ENCODE measurements at places on chromosomes 12 and 14.
A peak's percentile ranks its signal among the peaks of the same experiment; 100 is the strongest.

DNA sequence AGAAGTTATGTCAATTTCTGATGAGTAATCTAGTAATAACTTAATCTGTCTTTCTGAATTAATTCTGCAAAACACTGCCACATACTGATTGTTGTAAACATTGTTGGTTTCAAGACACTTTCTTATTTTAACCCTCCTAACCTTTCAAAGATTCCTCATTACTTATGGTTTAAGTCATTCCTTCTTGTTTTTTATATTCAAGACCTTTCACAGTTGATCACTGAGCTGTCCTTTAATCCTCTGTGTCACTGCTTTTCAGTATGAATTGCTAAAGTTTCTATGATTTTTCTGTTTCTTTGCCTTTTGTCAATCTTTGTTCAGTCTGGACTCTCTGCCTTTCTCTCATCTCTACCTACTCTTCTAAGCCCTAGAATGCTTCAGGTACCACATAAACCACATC is 164.7 kb downstream of the RAD51B start:
- no peak for DNase-seq

DNA sequence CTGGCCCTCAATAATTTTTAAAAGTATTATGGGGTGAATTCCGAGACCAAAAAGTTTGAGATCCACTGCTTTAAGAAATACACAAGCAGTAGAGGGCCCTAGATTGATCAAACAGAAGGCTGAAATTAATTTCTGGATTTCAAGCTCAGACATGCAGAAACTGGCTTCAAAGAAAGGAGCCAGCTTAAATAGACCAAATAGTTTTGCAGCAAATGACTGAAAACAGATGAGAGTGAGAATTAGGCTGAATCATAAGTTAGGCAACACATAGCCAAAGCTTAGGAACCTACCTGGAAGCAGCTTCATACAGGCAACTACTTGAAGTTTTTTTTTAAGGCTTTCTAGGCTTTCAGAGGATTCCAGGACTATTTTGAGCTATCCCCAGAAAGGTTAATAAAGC is 12.4 kb downstream of the ATF7 start:
- DNase-seq = no peak

DNA sequence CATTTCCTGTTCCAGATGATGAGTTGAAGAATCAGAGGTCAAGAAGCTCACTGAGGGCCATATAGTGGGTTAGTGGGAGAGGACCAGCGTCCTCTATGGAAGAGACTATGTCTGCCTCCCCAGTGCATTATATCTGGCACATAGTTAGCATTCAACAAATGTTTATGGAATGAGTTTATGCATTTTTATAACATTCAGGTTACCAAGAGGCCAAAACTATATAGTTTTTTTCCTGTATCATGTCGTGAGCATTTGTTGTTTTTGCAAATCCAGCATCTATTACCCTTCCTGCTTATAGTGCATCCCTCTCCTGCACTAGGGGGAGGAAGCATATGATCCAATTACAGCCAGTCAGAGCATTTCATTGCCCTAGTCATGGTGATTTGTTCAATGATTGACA is 60.6 kb downstream of the SUDS3 start:
- no peak for DNase-seq

DNA sequence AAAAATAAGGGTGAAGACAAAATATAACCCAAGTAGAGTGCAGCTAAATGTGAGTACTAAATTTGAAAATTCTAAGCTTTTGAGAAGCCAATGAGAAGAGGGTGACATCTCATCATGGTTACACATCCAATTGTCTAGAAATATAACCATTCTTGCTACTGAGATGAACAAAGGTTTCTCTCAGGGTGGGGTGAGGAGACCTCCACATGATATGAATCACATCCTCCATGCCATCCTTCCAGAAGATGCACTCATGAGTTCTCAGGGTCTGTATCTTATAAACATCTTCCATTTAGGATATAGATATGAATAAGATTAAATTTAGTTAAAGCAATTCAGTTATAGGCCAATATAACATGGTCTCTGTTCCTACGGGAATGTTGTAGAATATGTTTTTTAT is 38.9 kb upstream of the E2F7 start:
- DNase-seq = no peak

DNA sequence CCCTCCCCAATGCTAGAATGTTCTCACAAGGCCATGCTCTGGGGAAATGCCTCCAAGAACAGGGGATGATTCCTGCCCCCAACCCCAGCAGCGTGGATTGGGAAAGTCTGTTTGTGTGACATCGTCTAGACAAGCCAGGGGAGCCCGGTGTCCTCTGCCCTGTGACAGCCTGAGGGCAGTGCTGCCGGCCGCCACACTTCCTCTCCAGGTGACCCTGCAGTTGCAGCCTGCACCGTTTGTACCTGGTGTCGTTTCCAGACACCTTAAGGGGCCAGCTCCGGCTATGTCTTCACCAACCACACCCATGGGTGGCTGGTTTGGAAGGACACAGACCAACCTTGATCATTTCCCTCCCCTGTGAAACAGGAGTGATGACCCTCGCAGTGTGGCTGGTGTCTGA is 372.6 kb downstream of the BCL11B start:
- DNase-seq = no peak

- DNase-seq = no peak
Observed at GRCh38 chr12:56031987-56032386, 9.7 kb upstream of the RPS26 start.

GRCh38 chr12:122322501-122322900 is 56.2 kb upstream of the VPS33A start:
- DNase-seq = no peak

DNA sequence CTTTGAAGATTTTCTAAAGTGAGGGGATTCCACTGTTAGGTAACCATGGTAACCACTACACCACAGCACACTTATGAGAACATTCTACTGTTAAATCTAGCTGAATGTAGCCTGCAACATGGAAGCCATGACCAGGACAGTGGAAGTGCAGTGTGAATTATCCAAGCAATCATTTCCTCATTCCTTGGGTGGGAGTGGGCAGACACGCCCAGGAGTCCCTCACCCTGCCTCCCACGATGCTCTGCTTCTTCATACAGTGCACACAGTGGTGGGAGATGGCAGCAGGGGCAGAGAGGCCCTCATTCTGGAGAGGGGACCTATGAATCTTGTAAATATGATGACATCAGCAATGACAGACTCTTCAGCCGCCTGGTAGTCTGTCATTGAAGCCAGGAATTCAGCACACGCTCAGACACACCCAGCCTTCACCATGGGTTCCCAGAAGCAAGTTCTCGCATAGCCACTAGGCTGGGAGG is 70.1 kb upstream of the HOXC13 start:
- DNase-seq = no peak

DNA sequence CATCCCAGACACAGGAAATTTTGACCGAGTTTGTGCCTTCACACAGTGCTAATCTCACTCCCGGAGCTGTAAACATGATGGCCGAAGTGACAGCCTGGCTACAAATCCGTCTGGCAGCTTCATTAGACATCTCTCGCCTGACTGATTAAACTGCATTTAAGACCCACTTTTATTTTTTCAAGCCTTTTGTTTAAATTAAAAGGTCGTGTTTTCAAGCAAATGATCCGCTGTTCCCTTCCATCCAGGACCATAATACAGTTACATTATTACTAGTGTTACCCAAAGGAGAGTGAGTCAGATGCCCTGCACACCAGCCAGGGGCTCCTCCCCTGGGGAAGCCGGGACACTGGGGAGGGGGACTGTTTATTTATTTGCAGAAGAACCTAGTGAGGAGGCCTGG is 200.2 kb downstream of the EXOC5 start:
- no peak for DNase-seq

DNA sequence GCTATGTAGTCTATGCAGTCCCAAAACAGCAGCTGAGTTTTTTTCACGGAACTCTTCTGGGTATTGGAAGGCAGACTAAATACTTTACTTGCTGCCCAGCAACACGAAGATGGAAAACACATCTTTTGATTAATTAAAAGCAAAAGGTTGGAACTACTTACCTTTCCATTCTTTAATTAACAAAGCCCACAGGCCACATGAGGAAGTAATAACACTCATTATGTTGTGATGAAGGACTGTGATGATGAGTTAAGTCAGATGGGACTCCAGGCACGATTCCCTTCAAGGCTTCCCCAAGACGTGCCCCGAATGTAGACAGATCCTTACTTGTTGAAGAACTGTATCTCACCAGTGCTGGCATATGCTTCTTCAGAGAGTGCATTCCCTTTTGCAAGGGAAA is 129.0 kb downstream of the WIF1 start:
- DNase-seq = no peak

GRCh38 chr12:13233830-13234641 is 37.5 kb downstream of the EMP1 start:
- no peak for DNase-seq

GRCh38 chr12:58415716-58416115 is 474.3 kb downstream of the ATP23 start:
- no peak for DNase-seq

- no peak for DNase-seq
Observed at GRCh38 chr14:82438436-82438835, 904.8 kb upstream of the SEL1L start.

DNA sequence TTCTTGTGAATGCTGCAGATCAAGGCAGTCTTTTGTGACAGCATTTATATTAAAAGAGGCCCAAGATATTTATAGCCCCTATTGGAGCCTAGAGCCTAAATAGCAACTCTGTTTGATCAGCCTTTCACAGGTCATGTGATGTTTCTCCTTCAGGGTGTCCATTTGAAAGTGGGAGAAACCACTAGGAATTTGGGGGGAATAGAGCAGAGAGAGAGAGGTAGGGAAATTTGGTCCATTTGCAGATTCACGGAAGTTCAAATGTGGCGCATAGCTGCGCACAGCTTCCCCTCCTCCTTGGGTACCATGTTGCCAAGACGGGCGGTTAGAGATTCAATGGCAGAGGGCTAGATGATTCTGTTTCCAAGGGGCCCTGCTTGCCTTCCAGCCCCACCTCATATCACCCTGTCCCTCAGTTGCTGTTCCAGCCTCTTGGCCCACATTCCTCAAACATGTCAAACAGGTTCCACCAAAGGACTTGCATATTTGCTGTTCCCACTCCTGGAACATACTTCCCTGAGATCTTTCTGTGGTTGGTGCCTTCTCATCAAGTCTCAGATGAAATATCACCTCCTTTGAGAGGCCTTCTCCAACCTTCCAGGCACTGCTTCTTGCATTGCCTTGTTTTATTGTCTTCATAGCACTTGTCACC is 220.8 kb downstream of the CHST11 start:
- DNase-seq = no peak

DNA sequence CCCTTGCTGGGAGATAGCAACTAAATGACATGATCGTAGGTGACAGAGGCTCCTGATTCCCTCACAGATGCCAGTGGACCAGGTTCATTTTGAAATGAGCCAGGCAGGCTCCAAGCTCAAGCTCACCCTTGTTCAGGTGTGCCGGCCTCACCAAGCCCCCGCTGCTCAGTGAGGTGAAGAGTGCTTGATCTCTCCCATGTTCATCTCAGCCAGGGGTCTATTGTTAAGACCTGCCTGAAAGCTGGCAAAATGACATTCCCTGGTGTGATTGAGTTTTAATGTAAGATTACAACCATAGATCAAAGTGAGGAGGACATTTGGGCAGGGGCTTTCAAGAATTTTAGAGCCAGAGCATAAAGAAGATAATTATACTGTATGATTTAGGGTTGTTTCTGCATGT is 497.9 kb downstream of the EGLN3 start:
- no peak for DNase-seq

DNA sequence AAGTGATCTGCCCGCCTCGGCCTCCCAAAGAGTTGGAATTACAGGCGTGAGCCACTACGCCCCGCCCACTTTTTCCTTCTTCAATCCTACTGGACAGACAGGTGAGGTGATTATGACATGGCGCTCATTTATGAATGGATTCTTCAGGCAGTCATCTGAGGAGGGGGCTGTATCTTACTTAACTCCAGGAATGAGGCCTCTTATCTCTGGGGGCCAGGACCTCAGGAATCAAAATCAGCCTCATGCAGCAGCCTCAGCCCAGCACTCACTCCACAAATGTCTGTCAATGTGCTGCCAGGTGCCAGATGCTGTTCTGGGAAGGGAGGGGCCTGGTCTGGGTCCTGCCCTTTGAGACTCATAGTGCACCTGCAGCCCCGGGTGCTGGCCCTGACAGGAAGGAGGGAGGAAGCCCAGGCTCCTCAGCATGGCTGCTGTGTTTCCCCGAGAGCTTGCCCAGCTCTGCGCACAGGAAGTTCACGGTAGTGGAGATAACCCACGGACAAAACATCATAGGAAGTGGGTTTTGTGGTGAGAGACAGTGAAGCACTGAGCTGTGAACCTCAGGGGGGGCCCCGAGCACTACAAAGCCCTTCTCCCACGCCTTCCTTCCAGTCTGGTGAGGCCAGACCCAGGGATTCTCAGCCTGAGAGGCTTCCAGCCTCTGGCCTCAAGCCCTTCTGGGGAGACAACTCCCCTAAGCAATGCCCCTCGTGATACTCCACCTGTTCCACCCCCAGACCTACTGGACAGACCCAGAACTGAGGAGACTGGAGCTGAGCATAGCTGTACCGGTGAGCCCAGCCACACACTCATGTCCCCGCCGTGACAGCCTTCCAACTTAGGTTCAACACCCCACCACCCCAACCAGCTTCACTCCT is 22.3 kb downstream of the GALNT6 start:
- peak; percentile 64 for DNase-seq

DNA sequence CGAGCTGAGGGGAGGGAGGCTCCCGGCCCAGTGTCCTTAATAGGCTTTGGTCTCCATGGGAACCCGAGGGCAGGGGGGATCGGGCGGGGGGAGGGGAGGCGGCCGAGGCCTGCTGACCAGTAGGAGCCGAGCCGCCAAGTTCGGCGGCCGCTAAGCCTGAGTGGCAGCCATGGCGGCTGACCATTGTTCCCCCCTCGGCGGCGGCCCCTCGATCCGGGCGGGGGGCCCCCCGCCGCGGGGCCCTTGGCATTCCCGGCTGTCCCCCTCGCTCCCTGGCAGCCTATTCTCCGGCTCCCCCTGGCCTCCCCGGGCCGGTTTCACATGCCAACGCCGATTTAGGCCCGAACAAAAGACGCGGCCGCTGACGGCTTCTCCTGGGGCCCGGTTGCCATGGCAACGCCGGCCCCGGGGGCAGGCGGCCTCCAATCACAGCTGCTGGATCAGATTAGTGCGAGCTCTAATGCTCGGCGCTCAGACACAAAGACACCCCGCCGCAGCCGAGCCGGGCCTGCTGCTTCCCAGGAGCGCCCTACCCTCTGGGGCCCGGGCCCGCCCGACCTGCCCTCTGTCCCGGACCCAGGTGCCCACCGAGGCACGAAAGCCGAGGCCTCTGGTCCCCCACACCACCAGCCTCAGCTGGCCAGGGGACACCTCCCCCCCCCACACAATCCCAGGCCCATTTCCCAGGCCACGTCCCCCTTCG is 7.3 kb downstream of the MSI1 start:
- DNase-seq = no peak

DNA sequence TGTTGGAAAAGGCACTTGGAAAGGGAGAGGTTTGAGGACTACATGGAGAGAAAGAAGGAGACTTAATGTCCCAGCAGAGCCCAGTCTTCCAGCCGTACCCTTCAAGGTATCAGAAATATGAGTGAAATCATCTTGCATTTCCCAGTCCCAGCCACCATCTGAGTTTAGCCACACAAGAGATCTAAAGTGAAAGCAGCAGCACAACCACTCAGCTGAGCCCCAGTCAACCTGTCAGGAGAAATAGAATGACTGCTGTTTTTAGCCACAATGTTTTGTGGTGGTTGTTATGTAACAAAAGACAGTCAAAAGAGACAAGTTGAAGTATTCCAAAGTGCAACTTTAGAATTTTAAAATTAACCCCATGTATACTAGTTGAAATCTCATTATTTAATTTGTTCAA is 28.0 kb downstream of the DERA start:
- no peak for DNase-seq

All from esophagus squamous epithelium (tissue), 5 donors.